ENCODE measurements at places on chromosomes 2 and 18.
A peak's percentile ranks its signal among the peaks of the same experiment; 100 is the strongest.

DNA sequence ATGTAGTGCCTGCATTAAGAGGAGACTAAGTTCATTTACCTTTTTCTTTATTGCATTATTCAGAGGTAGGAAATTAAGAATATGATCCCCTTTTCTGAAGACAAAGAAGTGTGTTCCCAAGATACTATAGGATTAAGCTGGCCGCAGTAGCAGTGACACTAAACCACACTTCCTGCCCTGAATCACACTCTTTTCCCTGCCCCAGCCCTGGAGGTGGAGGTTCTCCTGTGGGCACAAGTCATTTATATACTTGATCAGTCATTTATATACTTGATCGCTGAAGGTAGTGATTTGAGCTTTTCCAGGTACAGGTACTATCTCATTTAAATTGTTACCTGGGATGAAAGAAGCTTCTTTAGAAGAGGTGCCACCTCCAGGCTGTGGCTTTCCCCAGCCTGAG lies 78.6 kb downstream of the ARMC9 start:
- DNase-seq, result no peak

- DNase-seq, result peak; percentile 9
Observed at GRCh38 chr2:72887032-72887739, at the start of gene SPR. Gene SPR, plus strand, starts transcription at chr2:72887408. Its CDS starts 25 bp downstream, at chr2:72887433.

DNA sequence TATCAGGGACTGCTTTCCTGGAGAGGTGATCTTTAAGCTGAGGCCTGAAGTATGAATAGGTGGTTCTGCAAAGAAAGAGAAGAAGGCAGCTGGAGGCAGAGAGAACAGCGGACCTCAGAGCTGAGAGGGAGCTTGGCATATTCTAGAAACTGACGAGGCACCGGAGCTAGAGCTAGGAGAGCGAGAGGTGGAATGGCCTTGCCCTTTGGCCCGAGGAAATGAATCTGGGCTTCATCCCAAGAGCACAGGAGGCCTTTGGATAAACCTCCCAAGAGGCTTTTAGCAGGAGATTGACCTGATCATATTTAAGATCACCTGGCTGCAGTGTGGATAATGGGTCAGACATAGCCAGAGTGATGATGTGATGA lies 7.9 kb downstream of the DYSF start:
- no peak for DNase-seq

DNA sequence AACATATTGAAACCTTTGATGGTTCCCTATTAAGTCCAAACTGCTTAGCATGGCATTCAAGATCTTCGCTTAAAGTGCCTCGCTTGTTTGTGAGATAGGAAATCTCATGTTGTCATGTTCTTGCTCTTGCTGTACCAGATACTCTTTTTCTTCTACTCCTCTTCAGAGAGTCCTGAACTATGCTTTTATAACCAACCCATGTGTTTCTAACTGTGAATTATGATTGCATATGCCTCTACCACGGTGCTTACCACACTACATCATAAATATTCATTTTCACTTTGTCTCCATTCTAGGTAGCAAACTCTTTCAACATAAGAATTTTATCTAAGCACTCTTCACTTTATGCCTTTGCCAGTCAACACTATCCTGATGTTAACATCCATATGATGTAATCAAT lies 23.6 kb downstream of the STAT4 start:
- no peak for DNase-seq

DNA sequence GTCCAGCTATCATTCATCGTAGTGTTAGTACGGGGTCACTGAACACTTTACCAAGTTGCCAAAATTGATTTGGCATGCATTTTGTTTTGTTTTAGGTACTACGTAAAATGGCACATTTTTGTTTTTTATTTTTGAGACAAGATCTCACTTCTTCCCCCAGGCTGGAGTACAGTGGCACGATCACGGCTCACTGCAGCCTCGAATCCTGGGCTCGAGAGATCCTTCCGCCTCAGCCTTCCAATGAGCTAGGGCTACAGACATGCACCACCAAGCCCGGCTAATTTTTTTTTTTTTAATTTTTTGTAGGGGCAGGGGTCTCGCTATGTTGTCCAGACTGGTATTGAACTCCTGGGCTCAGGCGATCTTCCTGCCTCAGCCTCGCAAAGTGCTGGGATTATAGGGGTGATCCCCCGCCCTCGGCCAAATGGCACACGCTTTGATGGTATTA lies 786 bp downstream of the TAF1B start:
- DNase-seq, result no peak

DNA sequence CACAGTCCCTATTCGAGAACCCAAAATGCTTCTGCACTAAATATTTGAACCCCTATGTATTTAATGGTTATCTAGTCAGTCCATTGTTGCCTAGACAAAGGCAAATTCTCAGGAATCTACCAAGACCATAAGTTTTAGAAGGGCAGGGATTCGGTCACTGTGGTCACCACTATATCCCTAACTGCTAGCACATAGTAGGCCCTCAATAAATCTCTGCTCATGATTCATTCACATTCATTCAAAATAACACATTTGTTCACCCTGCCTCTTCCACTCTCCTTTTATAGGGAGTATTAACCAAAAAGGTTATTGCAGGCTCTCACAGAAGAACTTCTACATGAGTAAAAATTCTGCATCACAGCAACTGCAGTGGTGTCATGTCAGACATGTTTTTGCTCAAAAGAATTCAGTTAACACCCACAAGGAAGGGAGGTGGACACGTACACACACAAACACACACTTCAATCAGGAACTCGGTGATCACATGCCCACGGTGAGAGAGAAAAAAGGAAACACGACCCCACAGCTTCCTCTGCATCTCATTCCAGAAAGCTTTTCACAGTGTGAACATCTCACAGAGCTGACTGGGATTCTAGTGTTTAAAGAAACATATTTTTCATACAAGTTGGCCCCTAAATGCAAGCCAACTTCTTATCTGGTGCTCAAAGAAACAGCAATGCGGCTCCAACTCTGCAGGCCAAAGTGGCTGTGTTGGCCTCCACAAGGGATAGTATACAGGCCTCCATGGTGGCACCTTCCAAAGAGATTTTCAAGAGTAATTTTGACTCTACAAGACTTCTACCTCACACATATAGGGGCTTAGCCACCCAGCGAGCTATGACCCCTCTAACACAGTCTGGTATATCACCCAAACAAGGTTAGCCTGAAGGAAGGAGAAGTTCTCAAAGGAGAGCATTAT lies 98.0 kb downstream of the ANKRD44 start:
- no peak for DNase-seq

- DNase-seq, result no peak
Observed at GRCh38 chr2:207231967-207232366, 66.2 kb upstream of the KLF7 start.

DNA sequence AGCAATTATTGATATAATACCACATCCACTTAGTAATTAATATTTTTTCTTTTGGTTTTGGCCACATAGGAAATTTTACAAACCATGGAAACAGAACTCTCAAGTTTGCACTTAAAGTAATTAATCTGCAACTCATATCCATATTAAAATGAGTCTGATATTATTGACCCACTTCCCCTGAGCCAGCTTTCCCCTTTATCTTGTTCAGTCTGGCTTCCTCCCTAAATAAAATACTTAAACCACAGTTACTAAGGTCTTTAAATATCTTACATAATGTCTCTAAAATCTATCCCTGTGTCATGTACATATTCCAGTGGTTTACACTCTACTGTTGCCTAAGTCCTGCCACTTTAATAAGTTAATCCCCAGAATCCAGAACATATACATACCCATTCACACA lies 564.9 kb upstream of the FSHR start:
- no peak for DNase-seq

DNA sequence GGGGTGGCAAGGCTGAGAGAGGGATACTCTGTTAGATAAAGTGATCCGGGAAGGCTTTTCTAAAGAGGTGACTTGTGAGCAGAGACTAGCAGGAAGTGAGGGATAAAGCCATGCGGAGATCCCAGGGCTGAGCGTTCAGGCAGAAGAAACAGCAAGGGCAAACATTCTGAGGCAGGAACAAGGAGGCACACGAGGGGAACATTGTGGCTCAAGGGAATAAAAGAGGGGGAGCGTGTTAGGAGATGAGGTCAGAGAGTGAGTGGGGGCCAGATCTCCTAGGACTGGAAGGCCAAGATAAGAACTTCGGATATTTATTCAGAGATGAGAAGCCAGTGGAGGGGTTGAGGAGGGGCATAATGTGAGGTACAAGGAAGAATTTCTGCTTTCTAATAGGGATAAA lies 67.1 kb downstream of the ACTR2 start:
- no peak for DNase-seq

DNA sequence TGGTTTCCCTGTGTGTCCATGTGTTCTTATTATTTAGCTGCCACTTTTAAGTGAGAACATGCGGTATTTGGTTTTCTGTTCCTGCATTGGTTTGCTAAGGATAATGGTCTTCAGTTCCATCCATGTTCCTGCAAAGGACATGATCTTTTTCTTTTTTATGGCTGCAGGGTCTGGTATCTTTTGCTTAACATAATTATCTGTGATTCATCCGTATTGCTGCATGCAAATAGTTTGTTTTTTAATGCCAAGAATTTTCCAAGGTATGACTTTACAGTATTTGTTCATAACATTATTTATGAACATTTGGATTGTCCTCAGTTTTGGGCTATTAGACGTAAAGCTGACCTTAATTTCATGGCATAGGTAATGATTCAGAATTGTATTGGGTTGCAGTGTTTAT lies 17.8 kb downstream of the GIGYF2 start:
- DNase-seq, result no peak

- DNase-seq, result no peak
Observed at GRCh38 chr2:143686585-143687164, 557.5 kb downstream of the ARHGAP15 start.

- no peak for DNase-seq
Observed at GRCh38 chr2:113135317-113135716, 7.9 kb downstream of the IL1RN start.

DNA sequence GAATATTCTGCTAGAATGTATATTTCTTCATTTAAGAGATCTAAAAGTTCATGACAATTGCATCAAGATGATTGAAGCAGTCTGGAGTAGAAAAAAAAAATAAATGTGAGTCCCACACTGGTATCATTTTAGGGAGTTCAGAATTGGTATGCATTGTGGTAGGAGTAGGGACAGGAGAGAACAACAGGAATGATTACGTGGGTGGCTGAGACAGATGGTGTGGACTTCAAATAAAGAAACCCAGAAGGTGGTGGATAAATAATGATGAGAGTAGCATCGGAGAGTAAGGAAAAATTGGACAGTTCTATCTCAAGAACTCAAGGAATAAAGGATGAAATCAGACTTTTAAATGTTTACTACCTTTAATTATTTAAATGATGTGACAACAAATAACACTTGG lies 289.6 kb downstream of the GALNT13 start:
- no peak for DNase-seq

All from stimulated activated CD8-positive, alpha-beta memory T cell treated with anti-CD3 and anti-CD28 coated beads, Interleukin-2, amount 100 ng/mL, for 1 hour (primary cell).